Renal cortical epithelial cell (primary cell): ENCODE measurements at places on chromosomes 7 and 10. TPM values are rescaled to one million over a fixed set of nuclear protein-coding genes. Genes with fewer than 3 reads are reported as not detected.

- no peak for DNase-seq
Measured at GRCh38 chr7:44282601-44283171, 42.7 kb downstream of the CAMK2B start.

- peak; percentile 3 for DNase-seq
Measured at GRCh38 chr7:1505731-1506550, 1.8 kb upstream of the INTS1 start.

GRCh38 chr10:62810156-62810902 is 5.8 kb downstream of the ADO start:
- DNase-seq, result no peak

GRCh38 chr10:29691564-29692072 is 56.8 kb upstream of the SVIL start:
- DNase-seq, result no peak

Gene BICC1
- 248 and 609 TPM in 2 replicates for total RNA-seq

DNA sequence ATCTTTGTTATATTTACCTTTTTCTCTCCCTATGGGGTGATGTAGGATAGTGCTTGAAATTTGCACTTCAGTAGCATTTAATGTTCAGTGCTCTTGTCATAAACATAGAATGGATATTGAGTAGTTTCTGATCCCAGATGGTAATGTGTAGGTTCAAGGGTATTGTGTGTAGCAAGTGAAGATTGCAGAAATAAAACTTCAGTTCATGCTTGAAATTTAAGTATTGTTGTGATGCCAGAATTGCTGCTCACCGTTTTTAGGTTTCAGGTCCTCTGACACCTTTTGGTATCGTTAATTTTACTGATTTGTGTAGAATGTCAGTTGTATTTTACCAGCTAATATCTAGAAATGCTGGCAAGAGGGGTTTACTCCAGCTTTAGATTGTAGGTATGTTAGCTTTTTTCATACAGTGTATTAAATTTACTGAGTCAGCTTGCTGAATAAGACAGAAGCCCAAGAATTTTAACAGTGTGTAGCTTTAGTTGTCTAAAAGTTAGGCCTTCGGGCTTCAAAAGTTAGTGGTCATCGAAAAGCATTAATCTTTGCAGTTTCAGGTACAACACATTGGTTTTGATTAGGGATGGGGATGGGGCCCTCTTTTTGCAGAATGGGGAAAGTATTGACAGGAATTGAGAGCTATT is 1.9 kb downstream of the PTEN start:
- DNase-seq, result no peak

GRCh38 chr7:150732786-150733481 is 4.3 kb upstream of the GIMAP5 start:
- DNase-seq, result no peak

Gene SPDYE5
- 0.10 and 0.35 TPM in 2 replicates for total RNA-seq

Gene MYO1G
- not detected in 2 replicates for total RNA-seq

Gene PAPSS2
- total RNA-seq, result 57.7 and 67.0 TPM in 2 replicates

GRCh38 chr10:30045961-30046360 is 13.4 kb downstream of the JCAD start:
- no peak for DNase-seq

Gene SFMBT2
- 0.35 and 0.45 TPM in 2 replicates for total RNA-seq

DNA sequence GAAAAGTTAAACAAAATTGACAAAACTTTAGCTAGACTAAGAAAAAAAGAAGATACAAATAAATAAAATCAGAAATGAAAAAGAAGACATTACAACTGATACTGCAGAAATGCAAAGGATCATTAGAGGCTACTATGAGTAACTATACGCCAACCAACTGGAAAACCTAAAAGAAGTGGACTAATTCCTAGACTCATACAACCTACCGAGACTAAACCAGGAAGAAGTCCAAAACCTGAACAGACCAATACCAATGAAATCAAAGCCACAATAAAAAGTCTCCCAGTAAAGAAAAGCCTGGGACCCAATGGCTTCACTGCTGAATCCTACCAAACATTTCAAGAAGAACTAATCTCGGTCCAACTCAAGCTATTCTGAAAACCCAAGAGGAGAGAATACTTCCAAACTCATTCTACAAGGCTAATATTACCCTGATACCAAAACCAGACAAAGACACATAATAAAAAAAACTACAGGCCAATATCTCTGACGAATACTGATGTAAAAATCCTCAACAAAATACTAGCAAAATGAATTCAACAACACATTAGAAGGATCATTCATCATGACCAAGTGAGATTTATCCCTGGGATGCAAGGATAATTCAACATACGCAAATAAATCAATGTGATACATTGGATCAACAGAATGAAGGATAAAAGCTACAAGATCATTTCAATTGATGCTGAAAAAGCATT is 20.3 kb downstream of the ELAPOR2 start:
- no peak for DNase-seq

DNA sequence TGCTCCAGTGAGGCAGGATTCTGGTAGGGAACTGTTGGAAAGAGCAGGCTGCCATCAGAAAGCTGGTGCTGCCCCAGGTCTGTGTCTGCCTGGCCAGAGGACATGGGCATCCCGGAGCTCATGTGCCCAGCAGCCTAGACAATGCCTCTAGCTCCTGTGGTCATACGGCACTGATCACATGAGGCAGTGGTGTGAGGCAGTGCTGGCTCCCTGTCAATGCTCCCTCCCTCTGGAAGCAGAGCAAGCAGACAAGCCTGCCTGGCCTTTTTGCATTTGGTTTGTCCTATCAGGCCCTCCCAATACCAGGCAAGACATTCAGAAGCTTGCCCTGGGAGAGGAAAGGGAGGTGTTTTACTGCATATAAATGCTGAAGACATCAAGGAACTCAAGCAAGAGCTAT is 19.5 kb upstream of the MMP21 start:
- peak; percentile 51 for DNase-seq

DNA sequence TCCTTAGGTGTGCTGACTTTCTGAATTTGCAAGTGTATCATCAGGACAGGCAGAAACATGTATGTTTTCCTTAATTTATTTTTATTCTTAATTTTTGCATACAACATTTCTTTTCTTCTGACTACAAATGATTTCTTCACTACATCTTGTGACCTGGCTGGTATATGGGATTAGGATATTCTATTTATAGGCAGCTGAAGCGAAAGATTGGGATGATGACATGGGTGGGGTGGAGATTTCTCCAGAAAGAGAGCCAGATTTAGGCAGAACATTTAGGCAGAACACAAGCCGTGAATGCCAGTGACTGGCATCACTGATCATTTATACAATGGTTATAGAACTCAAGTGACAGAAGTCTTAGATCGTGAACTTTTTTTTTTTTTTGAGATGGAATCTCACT is 256.7 kb downstream of the KLF6 start:
- DNase-seq, result no peak

Gene CNPY1
- not detected in 2 replicates for total RNA-seq

Gene LRRD1
- total RNA-seq, result 0.05 TPM in 1 of 2 replicates, not detected in the other

GRCh38 chr10:67288688-67289410 is 363.0 kb downstream of the LRRTM3 start:
- DNase-seq, result no peak

Gene GNAI1
- 38.4 and 101 TPM in 2 replicates for total RNA-seq

GRCh38 chr7:31443457-31443856 is 70.4 kb upstream of the ITPRID1 start:
- DNase-seq, result peak; percentile 68

Gene ATOH7
- total RNA-seq, result 0.05 TPM in 1 of 2 replicates, not detected in the other

DNA sequence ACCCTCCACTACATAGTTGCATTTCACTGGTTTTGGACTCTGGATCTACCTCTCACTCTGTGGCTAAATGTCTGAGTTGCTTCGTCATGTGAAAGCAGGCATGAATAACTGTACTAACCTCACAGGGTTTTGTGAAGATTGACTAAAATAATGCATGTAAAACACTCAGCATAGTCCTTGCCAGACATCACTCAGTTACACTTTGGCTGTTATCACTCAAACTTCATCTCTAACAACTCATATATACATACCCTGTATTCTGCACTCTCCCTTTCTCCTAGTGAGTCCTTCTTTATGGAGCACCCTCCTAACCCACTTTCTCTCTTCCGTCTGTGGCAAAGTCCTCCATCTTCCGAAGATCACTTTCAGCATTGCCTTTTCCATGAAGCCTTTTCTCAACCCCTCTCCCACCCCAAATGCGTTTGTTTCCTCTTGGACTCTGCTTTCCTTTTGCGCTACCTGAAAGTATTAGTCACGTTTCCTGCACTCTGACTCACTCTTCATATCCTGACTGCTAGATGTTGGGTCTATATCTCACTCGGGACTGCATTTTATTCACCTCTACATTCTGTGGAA is 72.6 kb downstream of the OSBPL3 start:
- DNase-seq, result peak; percentile 85

- no peak for DNase-seq
Measured at GRCh38 chr7:6164491-6164890, 107.9 kb downstream of the CYTH3 start.

DNA sequence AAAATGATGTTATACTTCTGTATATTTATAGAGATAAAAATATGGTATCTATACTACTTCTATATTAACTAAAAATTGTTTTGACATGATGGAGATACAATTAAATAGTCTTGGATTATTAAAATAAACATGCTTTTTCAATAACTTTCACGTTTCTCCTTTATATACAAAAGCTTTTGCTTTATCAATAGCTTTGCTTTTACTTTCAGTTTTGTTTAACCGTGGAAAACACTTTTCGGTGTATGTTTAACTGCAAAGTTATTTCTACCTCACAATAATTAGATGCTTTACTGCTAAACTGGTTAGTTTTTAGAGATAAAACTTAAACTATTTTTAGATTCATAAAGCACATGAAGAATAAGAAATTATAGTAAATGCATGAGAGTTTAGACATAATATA is 432.1 kb upstream of the PCDH15 start:
- no peak for DNase-seq

Gene TRIM50
- total RNA-seq, result 0.05 TPM in 1 of 2 replicates, not detected in the other

Gene AGAP6
- 1.0 and 3.6 TPM in 2 replicates for total RNA-seq

GRCh38 chr10:30002426-30003266 is 56.7 kb downstream of the JCAD start:
- DNase-seq, result peak; percentile 82

DNA sequence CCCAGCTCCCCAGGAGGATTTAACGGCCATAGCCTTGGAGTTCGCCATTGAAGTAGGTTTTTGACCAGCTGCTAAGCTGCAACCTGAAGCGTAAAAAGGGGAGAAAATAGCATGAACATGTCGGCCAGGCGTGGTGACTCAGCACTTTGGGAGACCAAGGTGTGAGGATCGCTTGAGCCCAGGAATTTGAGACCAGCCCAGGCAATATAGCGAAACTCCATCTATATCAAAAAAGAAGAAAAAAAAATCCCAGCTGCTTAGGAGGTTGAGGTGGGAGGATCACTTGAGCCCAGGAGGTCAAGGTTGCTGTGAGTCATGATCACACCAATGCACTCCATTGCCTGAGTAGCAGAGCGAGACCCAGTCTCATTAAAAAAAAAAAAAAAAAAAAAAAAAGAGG is 32.2 kb upstream of the MCU start:
- DNase-seq, result peak; percentile 89

GRCh38 chr7:84688671-84689070 is 494.1 kb upstream of the SEMA3A start:
- DNase-seq, result no peak

GRCh38 chr10:58385784-58386112 is 538 bp downstream of the TFAM start:
- DNase-seq, result peak; percentile 11

DNA sequence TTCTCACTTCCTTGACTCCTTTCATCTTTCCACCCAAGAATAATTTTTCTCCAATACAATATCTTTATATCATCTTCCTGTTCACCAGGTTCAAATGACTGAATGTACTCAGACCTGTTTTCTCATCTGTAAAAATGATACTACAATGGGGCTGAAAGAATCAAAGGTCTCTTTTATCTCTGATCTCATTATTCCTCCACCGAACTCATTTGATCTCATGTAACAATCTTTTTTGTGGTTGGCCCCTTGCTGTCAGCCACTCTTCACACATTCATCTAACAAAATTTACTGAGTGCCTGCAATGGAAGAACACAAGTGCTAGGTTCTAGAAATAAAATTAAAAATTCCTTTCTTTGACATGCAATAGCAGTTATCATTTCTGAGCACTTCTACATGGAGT is 65.0 kb downstream of the GRM8 start:
- DNase-seq, result no peak

Gene TMEM178B
- total RNA-seq, result 29.7 and 87.0 TPM in 2 replicates

GRCh38 chr10:96625173-96625572 is 38.4 kb upstream of the TM9SF3 start:
- DNase-seq, result no peak

GRCh38 chr7:17624379-17624778 is 315.9 kb downstream of the SNX13 start:
- no peak for DNase-seq

Gene AGMO
- total RNA-seq, result 0.05 and 0.35 TPM in 2 replicates

DNA sequence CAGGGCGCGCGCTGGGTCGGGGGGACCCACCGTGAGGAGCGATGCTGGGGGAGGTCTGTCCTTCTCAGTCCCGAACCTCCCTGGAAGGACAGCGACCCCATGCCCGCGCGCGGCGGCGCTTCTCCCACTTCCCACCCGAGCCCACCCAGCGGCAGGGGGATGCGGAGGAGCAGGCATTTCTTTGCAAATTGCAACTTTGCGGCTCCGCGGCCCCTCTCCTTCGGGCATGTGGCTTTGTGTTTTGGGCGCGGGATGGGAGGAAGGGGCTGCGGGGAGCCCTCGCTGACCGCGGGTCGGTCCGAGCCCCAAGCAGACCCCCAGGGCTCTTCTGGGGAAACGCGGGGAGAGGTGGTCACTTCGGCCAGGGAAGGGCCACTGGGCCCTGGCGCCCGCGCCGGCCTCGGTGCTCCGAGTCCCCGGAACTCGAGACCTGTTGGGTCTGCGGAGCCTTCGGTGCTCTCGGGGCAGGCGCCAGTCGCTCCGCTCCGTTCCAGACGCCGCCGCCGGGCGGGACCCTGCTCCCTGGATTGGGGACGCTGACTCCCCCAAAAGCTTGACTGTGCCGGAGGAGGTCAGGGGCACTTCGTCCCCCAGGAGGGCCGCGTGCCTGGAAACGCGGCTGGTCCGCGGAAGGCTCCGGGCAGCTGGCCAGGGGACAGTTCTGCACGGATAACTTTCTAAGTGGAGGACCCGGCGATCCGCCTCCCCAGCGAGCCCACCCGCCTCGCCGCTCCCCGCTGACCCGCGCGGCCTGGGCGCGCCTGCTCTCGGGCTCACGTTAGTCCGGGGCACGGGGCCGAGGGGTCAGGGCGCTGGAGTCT is 164.2 kb upstream of the DPP6 start:
- DNase-seq, result no peak

GRCh38 chr10:86341361-86341811 is 25.2 kb downstream of the GRID1 start:
- DNase-seq, result no peak

Gene TACR2
- total RNA-seq, result 0.05 TPM in 1 of 2 replicates, not detected in the other

- peak; percentile 35 for DNase-seq
Measured at GRCh38 chr7:94687810-94688209, 31.9 kb upstream of the SGCE start.
